ENCODE measurements at places on chromosomes 4 and X.
A peak's percentile ranks its signal among the peaks of the same experiment; 100 is the strongest.

- DNase-seq, result no peak
These were observed 93.0 kb upstream of the DKK2 start for GRCh38 chr4:107129076-107129475.

GRCh38 chrX:41664375-41664901 lies 24.3 kb upstream of the GPR34 start:
- DNase-seq, result no peak

DNA sequence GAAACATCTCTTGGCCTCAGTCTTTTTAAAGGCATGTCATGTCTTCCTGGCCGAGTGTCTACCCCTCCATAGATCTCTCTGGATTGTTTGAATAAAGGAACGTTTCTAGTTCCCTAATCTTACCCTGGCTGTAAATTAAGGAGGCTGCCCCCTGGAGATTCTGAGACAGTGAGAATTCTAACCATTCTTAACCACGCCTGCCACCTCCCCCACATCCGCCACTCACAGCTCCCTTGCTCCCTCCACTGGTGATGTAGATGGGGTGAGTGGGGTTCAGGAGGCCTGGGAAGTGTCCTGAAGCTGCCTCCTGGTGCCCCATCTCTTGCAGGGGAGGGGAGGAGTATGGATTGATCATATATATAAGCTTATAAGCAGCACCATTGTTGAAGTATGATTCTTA lies 48.0 kb upstream of the TRIM2 start:
- DNase-seq, result peak; percentile 10

DNA sequence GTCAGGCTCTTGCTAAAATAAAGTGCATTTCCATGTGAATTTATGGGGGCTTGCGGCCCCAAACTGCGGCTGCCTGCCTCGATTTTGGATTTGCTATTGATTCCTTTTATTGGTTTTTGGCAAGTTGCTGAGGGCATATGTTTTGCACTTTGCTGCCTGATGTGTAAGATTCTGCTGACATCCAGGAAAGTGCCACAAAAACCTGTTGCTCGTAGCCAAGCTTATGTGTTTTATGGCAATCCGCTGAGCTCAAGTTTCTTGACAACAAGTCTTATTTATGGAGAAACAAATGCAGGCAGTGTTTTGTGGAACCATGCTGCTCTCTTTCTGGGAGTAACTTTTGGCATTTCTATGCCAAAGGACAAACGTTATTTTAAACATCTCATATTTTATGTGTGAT lies 97.3 kb upstream of the DDIT4L start:
- DNase-seq, result no peak

GRCh38 chrX:103607364-103608305 lies at the start of gene TCEAL3:
Gene TCEAL3, plus strand, starts transcription at chrX:103607963. Its CDS starts 1,102 bp downstream, at chrX:103609065.
- DNase-seq, result peak; percentile 32

DNA sequence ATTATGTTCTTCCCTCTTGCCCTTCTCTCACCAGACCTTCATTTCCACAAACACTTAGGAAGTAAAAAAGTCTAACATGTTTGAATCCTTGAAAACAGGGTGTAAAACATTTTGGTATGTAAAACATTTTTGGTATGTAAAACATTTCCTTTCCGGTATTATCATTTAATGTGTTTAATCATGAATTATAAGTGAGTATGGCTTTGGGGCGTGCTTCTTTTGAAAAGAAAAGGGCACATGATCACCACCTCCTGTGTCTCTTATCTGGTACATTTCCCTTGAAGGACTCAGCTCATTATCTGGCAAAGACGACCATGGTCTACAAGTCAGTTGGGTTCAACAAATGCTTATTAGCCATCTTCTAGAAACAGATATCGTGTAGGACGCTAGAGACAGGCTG lies 283.6 kb downstream of the FRMPD4 start:
- no peak for DNase-seq

- DNase-seq, result no peak
These were observed 43.2 kb upstream of the RBM47 start for GRCh38 chr4:40672528-40673522.

DNA sequence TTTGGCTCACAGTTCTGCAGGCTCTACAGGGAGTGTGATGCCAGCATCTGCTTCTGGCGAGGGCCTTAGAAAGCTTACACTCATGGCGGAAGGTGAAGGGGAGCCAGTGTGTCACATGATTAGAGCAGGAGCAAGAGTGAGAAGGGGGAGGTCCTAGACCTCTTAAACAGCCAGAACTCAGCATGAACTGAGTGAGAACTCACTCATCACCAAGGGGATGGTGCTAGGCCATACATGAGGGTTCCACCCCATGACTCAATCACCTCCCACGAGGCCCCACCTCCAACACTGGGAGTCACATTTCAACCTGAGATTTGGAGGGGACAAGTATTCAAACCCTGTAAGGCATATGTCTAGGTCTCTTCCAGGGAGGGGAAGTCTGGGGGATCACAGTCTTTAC lies 33.4 kb downstream of the SPRY1 start:
- no peak for DNase-seq

DNA sequence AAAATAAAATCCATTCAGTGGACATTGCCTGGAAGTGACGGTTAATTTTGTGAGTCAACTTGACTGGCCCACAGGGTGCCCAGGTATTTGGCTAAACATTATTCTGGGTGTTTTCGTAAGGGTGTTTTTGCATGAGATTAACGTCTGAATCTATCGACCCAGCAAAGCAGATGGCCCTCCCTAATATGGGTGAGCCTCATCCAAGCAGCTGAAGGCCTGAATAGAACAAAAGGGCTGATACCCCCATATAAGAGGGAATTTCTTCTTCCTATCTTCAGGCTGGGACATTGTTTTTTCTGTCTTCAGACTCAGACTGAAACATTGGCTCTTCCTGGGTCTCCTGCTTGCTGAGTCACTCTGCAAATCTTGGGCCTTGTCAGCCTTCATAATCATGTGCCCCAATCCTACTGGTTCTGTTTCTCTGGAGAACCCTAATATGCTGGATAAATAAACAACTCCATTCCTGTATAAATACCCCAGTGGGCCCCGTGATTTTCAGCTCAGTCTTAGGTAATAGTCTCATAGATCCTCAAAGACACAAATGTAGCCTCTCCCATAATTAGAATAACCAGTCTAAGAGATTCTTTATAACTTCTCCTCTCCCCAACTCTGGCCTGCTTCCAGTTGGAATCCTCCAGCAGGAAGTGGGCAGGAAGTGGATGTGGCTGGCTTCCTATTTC lies 33.1 kb upstream of the DDX3X start:
- DNase-seq, result no peak

DNA sequence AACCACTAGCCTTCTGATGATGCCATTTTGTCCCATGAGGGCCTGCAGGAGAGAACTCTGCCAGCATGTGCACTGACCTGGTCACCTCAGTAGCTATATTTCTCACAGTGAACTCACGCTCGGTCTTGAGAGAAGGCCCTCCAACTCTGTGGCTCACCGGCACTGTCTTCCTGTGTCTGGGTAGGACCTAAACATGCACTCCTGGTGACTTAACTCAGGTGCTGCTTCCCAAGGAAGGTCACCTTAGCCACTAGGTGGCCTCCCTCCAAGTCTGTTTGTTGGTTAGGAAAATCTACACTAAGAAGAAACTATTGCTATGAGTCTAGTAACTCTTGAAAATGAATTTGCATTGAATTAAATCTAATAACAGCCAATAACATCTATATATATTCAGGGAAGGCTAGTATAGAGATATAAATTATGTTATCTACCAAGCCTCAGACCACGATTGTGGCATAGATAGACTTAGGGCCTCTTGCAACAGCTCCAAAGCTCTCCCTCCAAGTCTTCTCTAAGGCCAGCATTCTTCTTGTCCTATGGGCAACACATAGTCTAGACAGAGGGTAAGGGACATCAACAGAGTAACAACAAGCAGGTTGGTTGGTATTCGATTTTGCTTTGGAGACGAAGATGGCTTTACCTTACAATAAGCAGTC lies 24.7 kb downstream of the TLR10 start:
- no peak for DNase-seq

DNA sequence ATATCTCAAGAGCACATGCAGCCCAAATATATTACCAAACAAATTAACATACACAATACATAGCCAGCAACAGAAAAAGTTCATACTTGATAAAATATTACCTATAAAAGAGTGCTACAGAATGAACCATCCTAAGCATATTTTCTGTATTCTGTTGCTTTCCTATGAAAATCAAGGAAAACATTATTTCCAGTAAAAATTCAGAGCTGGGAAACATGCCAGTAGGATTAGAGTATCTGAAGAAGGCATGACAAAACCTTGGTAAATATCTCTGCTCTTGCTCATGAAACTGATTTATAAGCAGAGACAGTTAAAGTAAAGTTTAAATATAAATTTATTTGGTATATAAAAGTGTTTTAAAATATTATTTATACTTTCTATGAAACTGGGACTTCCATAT lies 599.7 kb downstream of the ARAP2 start:
- DNase-seq, result no peak

- no peak for DNase-seq
These were observed 687.9 kb downstream of the ARAP2 start for GRCh38 chr4:35556387-35556786.

DNA sequence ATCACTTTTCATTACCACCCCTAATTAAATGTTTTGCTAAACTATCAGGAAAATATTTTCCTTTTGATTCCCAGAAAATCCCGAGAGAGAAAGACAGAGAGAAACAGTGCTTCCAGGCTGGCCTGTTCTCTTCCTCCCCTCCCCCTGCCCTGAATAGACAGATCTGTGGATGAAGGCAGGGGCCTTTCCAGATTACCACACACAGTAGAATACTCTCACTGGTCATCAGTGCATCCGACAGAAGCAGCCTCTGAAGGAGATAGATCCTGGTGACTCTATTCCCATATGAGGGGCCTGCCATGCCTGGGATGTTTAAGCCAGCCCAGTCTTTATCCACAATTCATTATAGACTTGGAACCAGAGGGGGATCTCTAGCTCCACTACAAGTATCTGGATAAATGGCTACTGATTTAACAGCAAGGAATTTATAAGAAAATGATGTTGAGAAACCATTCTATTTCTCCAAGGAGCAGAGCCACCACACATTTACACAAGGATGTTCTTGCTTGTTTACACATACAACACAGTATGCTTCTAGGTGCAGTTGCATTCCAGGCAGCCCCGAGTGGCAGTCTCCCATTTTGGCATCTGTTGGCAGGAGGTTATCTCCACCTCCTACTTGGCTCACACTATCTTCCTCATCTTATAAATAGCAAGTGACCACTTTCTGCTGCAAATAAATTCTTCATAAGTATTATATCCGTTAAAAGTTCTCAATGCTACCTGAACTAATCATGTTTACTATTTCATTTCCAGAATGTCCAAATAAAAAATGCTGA lies 115.8 kb downstream of the HS6ST2 start:
- DNase-seq, result no peak

DNA sequence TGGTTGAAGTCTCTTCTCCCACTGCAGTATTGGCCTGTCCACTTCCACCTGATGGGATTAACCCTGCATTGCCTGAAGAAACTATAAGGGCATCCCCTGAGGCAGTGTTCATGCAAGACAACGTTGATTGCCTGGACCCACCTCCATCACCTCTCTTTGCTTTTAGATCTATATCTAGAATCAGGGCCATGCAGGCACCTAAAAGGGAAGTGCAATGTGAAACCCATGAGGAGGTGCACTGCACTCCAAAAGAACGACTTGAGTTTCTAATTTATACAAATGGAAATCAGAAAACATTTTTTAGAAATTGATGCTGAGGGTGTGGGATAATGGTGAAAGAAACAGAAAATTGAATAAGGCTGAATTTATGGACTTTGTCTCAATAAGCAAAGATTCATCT lies 694.4 kb downstream of the TRAM1L1 start:
- DNase-seq, result no peak

GRCh38 chr4:17155486-17155885 lies 257.0 kb upstream of the LDB2 start:
- DNase-seq, result no peak

DNA sequence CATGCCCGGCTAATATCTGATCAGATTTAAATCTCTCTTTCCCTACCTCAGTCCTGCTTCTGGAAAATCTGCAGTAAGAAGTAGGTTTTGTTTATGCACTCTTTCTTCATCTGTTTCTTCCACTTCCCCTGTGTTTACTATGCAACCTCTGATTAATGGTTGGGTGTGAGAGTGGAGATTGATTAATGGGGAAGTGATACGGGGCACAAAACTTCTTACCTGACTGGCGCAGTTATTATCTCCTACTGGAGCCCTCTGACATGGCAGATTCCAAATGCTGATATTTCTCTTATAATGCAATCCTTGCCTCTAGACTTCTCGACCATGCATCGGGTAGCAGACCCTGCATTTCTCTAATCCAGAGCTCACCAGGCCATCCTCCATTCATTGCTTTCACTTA lies 60.2 kb upstream of the HPGD start:
- no peak for DNase-seq

DNA sequence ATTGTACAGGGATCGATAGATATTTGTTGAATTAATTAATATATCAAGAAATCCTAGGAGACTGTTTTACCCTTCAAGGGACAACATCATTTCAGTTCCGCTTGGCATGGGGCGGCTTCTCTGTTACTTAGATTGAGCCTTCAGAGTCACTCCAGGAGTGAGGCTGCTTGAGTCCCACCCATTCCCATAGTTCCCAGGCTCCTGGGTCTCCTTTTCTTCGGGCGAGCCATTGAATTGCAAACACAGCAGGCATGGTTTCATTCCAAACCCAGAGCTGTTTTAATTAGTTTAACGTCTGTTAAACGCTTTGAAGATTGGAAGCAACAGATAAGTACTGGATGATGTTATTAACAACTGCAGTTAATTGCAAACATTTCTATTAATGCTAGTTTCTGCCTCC lies 571 bp upstream of the EDA start:
- DNase-seq, result no peak

DNA sequence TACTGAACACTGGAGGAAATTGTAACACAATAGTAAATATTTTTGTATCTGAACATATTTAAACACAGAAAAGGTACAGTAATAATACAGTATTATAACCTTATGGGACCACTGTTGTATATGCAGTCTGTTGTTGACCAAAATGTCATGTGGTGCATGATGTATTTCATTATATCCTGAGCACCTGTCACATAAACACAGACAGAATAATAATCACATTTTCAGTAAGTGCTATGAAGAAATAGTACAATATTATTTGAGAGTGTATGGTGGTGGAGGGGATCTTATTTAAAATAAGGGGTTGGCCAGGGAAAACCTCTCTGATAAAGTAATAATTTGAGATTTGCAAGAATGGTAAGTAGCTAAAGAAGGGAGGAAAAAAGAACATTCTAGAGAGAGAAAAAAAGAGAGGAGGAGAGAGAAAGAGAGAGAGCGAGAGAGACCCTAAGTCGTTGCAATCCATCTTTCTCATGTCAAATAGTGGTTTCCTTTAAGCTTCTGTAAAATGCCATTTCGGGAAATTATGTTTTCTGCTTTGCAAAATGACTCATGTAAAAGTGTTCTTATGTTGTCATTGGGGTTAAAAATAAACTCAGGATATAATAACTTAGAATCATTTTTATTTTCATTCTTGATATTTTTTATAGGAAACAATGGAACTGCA lies 19.3 kb upstream of the CLNK start:
- no peak for DNase-seq

- DNase-seq, result no peak
These were observed 215.4 kb downstream of the KDR start for GRCh38 chr4:54909961-54910360.

- DNase-seq, result no peak
These were observed 176.7 kb downstream of the LDB2 start for GRCh38 chr4:16721613-16722291.

Data from T-helper 9 cell (primary cell).